ENCODE measurements at places on chromosomes 16 and 17.

DNA sequence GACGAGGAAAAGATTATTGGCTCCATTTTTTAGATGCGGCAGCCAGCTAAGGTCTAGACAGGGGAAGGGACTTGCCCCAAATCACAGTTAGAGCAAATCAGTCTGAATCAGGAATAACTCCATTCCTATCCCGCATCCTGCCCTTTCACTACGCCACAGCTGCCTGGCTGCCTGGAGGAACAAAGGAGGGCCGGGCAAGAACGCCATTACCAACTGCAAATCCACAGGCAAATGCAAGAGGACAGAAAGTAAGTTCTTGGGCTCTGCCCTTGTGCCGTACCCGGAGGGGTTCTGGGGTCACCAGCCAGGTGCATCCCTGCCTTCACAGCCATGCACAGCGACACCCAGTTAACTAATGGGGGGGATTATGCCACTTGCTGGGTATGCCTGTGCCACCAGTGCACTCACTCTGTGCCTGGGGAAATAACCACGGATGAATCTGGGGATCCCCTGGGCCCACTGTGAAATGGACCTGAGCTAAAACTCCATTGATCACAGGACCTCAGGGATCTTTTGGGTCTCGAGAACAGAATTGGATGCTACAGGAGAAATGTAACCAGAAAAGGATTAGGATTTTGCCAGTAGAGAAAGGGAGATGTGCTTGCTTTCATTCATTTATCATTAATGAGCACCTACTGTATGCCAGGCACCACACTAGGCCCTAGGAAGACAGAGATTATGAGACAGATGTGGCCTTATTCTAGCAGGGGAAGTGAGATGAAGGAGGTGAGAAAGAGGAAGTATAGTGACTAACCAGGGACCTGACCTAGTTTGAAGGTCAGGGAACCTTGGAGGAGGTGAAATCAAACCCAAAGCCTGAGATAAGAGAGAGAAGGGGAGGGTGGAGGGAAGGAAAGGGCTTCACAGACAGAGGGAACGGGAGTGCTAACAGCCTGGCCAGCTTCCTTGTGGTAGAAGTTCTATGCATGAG is 17.7 kb downstream of the BCL7C start:
- DNase-seq: no peak

DNA sequence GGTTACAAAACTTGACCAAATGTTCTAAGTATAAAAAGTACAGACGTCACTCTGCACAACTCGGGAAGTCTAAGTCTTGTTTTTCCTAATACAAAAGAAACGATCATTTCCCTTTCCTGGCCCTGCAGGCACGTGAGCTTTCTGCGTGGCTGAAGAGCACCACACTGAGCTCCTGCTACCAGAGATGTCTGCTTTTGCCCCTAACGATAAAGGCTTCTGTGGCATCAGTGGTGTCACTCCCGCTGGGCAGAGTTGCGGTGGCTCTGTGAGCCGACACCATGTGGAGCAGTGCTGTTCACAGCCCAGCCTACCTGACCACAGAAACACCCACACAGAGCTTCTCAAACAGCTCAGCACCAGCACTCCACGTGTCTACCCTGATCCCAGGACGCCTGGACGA is 20.5 kb downstream of the EMC8 start:
- DNase-seq: no peak

DNA sequence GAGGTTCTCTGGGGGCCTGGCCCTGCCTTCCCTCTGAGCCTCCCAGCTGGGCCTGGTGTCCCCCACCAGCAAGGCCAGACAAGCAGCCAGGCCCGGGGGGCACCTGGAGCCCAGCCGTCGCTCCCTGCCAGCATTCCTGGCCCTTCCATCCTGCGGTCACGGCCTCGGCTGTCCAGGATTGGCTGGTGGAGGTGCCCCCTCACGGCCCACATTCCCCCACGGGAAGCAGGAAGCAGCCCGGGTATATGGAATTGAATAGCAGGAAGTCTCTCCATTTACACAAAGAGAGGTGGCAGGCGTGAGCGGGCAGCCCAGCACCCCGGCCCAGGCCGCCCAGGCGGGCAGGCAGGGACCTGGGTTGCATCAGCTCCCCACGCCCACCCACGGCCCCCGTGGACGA is 14.5 kb downstream of the TRAF7 start:
- DNase-seq: no peak

GRCh38 chr16:30112197-30113030 is 923 bp downstream of the GDPD3 start:
- DNase-seq: no peak

GRCh38 chr17:19411631-19412030 is 599 bp downstream of the RNF112 start:
- no peak for DNase-seq

GRCh38 chr17:17845046-17845775 is 8.4 kb upstream of the SREBF1 start:
- DNase-seq: no peak

DNA sequence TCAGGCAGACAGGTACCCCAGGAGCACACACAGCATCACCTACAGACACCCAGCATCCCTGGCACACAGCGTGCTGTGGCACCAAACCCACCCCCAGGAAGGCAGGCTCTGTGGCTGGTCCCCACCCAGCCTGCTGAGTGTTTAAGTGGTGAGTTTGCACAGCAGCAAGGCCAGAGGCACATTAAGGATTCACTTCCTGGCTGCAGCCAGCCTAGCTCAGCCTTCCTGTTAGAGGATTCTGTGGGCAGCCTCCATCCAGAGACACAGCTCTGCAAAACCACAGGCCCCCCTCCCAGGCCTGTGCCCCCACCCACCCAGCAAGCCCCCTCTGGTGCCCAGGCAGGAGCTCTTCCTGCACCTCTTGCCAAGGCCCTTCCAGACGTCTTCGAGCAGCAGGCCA is 36.1 kb upstream of the PHB1 start:
- no peak for DNase-seq
